Amygdala (tissue), 56 donors: ENCODE measurements at places on chromosomes 4 and X.

DNA sequence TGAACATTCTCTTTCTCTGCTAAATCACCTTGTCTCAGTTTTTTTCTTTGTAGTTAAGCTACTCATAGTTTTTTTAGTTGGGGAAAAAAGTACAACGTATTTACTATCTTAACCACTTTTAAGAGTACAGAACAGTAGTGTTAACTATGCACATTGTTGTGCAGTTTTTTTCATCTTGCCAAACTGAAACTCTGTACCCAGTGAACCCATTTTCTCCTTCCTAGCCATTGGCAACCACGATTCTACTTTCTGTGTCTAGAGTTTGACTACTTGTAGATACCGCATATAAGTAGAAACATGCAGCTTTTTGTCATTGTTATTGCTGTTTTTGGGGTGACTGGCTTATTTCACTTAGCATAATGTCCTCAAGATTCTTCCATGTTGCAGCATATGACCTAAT, 10.0 kb downstream of the N4BP2 start:
- no peak for DNase-seq

DNA sequence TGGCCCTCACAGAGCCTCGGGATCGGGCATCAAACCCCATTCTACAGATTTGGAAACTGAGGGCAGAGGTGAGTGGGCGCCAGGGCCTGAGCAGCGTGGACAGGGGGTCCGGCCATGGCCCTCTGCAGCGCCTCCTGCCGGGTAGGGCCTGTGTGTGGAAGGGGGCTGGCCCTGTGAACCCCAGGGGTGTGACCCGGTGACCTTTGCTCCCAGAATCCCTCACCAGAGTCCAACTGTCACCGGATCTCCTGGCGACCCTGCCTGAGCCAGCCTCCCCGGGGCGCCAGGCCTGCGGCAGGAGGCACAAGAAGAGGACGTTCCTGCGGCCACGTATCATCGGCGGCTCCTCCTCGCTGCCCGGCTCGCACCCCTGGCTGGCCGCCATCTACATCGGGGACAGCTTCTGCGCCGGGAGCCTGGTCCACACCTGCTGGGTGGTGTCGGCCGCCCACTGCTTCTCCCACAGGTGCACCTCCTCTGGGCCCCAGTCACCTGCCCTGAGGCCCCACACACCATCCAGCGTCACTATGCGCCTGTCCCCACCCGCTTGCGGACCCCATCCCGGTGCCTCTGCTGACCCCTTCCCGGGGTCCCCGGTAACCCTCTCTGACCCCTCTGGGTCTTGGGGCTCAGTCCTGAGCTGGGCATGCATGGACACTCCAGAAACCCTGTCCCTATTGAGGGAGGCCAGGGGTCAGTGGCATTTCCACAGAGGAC, 4.2 kb downstream of the HGFAC start:
- DNase-seq, result no peak

DNA sequence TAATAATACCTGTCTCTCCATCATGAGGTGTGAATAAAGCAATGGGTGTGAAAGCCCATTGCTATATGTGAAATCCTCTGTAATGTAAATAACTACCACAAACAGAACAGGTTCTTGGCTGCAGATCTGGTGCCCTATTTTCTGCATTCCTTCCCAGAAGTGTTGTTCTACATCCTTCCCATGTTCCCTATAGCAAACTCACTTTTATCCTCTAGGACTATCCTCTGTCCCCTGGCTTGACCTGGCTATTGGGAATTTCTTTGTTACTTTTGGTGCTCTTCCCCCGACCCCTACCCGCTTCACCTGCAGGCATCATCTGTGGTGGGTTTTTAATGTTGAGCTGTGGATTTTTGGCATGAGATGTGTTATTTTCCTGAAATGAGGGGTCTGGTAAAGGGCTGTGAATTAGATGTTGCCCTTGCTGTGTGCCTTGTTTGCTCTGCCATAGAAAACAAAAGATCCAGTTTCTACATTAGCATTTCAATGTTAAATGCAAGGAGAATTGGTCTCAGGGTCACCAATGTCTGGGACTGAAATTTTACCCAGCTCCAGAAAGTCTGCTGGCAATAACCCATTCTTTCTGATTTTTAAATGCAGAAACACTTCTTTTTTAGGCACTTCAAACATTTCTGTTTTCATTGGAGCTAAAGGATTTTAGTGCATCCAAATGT, 13.6 kb upstream of the FREM3 start:
- DNase-seq, result no peak

GRCh38 chrX:97898798-97899197, 1015.1 kb downstream of the RPA4 start:
- no peak for DNase-seq

- DNase-seq, result no peak
Measured at GRCh38 chr4:25235401-25235800, 1.6 kb downstream of the PI4K2B start.

DNA sequence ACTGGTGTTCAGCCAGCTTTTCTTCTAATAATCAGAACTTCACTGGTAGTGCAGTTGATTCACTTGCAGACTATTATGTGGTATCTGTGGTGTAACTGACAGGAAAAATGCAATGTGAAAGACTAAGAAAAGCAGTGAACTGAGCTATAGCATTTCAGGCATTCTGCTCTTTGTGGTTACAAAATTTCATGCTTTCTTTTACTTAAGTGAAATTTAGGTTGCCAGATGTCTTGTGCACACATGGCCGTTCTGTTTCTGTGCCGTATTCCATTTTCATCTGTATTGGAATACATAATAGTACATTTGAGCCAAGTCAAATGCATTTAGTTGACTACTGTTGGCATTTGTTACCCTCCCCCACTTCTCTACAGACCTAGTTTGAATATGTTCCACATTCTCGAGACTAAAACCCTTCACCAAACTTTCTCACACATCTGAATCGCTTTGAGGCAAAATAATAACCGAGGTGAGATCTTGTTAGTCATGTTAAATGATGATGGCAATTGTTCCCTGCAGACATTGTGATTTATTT, 8.2 kb downstream of the RTL3 start:
- no peak for DNase-seq

DNA sequence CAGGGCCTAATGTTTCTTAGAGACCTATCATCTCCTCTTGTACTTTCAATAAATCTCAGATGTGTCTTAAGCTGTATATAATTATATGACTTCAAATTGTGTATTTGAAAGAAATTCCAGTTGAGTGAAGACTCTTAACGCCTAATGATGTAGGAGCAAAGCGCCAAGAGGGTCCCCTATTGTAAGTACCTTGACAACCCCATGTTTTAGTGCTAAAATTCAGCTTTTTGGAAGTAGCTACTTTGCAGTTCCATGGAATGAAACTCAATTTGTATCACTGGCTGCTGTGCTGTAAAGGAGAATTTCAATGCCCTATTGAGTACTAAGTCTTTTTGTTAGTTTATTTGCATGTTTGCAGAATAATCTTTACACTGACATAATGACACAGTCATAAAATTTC, 1826.6 kb upstream of the AGA start:
- DNase-seq, result no peak

- DNase-seq, result no peak
Measured at GRCh38 chrX:121154858-121155404, 107.5 kb downstream of the GLUD2 start.

DNA sequence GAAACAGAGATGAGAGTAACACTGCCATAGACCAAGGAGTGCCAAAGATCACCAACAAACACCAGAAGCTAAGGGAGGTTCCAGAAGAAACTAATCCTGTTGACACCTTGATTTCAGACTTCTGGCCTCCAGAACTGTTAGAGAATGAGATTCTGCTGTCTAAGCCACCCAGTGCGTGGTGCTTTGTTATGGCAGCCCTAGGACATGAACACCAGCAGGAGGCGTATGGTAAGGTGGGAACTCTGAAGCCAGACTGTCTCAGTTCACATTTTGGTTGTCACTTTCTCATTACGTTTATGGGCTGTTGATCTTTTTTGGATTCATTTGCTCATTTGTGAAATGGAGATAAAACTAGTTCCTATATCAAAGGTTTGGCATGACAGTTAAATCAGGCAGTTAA, 142.9 kb downstream of the DCHS2 start:
- DNase-seq, result no peak

GRCh38 chrX:17706676-17707075, 30.6 kb upstream of the SCML1 start:
- no peak for DNase-seq

DNA sequence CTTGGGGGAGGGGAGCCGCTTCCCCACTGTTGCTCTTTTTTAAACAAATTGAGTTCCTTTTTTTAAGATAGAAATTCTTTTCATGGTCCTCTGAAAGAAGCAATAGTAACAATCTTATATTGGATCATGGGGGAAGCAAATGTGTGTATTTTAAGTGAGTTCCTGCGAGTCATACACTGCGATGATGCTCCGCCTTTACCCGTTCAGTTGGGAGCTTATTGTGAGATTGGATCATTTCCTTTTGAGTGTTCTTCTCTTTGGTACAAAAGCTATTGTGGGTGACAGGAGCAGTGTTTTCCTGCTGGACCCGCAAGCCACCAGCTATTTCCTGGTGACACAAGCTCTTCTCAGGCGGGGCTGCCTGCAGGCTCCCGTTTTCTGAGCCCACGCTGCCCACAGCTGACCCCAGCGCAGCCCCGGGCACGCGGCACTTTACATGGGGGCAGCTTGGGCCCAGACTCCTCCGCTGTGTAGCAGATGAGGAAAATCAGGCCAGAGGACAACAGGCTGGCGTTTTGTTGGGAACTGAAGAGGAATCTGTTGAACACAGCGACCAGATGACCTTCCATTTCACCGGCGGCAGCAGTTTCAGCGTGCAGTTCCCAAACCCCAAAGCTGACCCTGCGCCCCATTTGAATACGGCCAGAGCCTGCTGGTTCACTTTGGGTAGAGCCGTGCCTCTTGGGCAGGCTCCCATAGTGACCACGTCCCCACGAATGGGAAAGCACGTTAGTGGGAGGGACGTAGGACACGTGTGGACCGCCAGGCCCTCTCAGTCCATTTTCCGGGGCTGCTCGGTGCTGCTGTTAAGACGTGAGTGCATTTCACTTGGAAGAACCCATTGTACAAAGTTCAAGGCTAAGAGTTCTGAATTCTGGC, 12.2 kb downstream of the TADA2B start:
- no peak for DNase-seq

DNA sequence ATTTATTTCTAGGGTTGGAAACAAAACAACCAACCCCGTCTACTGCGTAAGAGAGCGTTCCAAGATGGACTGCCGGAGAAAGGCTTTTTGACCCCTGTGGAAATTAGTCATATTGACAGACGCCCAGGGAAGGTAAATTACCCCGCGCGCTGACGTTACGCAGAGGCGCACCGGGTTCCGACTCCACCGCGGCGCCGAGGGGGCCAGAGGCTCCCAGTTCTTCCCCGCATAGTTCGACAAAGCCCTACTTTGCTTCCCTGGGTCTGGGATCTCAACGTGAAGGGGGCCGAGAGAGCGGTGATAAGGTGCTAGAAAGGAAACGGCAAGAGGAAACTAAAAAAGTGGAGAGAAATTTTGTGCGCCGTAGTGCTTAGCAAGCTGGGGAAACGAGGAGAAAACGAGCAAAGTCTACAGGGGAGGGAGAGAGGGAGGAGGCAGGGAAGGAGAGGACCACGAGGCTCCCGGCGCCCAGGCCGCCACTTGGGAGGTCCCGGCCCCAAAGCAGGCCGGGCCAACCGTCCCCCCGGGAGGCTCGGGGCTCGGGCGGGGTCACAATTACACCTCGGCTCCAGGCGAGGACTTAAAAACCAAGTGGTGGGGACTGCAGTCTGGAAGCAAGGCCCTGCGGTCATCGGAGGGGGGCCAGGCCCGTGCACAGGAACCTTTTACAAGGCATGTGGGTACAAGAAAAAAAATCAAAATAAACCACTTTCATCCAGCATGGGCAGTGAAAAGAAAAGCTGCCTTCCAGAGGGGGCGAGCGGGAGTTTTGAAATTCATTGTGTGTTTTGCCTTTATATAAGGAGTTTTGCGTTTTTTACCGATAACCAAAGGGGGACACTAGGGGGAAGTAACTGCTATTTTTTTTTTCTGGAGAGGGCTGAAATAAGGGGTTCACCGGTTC, 13.2 kb downstream of the HAND2 start:
- no peak for DNase-seq

DNA sequence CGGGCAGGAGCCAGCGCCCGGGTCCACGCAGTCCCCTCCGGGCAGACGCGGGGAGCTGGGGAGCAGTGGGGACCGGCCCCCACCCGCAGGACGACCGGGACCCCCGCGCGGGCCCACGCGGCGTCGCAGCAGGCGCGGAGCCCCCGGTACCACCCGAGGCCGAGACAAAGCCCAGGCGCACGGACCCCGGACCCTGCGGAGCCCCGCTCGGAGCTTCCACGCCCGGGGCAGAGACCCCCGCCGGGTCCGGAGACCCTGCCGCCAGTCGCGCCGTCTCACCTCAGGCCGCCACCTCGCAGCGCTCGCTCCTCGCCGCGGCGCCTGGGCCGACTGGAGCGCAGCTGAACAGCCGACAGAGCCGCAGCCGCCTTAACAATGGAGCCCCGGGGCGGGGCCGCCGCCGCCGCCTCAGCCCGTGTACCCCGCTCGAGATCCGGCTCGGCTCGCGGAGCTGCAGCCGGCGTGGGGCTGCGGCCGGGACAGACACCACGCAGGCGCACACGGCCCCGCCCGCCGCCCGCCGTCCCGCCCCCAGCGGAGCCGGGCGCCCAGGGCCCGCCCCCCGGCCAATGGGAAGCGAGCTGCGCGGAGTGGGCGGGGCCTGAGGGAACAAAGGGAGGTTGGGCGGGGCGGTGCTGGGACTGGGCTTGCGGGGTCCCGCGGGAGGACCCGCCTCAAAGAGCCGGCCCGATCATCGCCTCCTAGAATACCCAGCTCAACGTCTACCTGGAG, at the start of gene AFAP1:
AFAP1 (minus strand) TSS at position 485 of the 732 bp plus-strand sequence. CDS start 67,783 bp downstream, outside the sequence.
- peak; percentile 87 for DNase-seq

- no peak for DNase-seq
Measured at GRCh38 chr4:125043486-125043885, 271.3 kb upstream of the FAT4 start.

GRCh38 chr4:176945334-176945733, 152.6 kb upstream of the VEGFC start:
- DNase-seq, result no peak

- no peak for DNase-seq
Measured at GRCh38 chrX:128818690-128819089, 704.6 kb downstream of the SMARCA1 start.

GRCh38 chr4:16233569-16234177, 7.4 kb upstream of the TAPT1 start:
- DNase-seq, result no peak

DNA sequence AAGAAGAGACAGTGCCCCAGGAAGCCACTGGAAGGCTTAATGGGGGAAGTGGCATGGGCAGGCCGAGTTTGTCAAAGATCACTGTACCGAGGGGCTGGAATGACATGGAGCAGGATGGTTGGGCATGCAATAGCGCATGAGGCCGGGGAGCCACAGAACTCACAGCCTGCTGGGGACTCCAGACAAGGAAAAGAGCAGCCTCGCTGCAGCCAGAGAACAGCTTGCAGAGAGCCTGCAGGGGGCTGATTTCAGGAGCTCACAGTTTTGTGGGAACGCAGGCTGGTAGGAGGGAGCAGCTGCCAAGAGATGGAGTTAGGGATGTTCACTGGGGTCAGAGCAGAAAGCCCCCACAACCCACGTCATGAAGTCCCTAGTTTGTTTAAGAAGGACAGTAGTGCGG, 45.4 kb downstream of the STOX2 start:
- no peak for DNase-seq

GRCh38 chr4:45946699-45947098, 177.2 kb downstream of the GABRG1 start:
- no peak for DNase-seq

GRCh38 chrX:10574663-10575062, 45.7 kb downstream of the MID1 start:
- DNase-seq, result no peak
